A549 treated with RU486 at 1 μM for 4 hours (cell line): ENCODE measurements at places on chromosomes 4 and X. TPM values are rescaled to one million over a fixed set of nuclear protein-coding genes. Genes with fewer than 3 reads are reported as not detected.

The PDLIM3 gene
- 0.08 to 0.24 TPM (median 0.18 TPM) in 5 replicates for total RNA-seq

The CCDC160 gene
- not detected in 5 replicates for total RNA-seq

The P2RY10 gene
- total RNA-seq: not detected in 5 replicates

The SPACA5 gene
- not detected in 5 replicates for total RNA-seq

The RASSF6 gene
- total RNA-seq: 0.54 to 1.1 TPM (median 0.90 TPM) in 5 replicates

The CCDC149 gene
- total RNA-seq: 1.4 to 2.0 TPM (median 1.9 TPM) in 5 replicates
